Gastroesophageal sphincter (tissue), 4 donors: ENCODE measurements at places on chromosomes 6 and 20.
A peak's percentile ranks its signal among the peaks of the same experiment; 100 is the strongest.

DNA sequence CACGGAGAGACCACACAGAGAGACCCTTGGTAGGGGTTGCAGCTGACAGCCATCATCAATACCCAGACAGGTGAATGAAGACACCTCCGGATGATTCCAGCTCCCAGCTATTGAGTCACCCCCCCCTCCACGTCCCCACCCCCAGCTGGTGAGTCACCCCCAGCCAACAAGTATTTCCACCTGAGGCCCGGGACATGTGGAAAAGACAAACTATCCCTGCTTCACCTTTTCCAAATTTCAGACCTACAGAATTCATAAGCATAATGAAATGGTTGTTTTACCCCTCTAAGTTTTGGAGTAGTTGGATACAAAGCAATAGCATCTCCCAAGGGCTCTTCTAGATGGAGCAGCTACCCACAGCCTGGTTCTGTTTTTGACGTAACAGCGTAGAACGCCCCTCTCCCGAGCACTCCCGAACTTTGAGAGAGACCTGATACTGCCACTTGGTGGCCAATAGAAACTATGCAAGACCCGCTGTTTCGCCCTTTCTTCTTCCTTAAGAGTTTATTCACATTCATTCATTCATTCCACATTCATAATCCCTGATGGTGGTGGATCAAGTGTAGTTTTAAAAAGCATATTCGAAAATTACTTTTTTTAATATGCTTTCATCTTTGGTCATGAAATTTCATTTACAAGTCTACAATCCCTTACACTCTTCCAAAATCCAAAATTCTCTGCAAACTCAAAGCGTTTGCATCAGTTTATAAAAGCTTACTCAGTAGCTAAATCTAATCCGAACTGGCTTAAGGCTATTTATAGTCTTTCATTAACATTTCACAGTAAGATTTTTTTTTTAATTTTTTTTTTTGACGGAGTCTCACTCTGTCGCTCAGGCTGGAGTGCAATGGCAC, 15.1 kb upstream of the PPP1R16B start:
- ATAC-seq, result no peak

GRCh38 chr20:25066386-25066785, 8.4 kb upstream of the ACSS1 start:
- ATAC-seq, result no peak

DNA sequence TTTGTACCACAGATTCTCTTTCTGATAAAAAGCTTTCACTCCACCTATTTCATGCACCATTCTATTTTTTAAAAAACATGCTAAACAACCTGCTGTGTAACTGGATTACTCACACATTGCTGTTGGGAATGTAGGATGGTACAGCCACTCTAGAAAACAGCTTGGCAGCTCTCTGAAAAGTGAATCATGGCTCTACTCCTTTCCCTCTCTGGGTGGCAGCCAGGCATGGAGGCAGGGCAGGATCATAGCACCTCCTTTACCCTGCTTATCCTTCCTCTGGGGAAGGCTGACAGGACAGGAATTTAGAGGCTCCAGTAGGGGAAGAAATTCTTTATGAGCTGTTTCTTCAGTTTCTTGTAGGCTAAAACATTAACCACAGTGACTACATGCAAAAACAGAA, 6.7 kb upstream of the VNN2 start:
- ATAC-seq, result no peak

DNA sequence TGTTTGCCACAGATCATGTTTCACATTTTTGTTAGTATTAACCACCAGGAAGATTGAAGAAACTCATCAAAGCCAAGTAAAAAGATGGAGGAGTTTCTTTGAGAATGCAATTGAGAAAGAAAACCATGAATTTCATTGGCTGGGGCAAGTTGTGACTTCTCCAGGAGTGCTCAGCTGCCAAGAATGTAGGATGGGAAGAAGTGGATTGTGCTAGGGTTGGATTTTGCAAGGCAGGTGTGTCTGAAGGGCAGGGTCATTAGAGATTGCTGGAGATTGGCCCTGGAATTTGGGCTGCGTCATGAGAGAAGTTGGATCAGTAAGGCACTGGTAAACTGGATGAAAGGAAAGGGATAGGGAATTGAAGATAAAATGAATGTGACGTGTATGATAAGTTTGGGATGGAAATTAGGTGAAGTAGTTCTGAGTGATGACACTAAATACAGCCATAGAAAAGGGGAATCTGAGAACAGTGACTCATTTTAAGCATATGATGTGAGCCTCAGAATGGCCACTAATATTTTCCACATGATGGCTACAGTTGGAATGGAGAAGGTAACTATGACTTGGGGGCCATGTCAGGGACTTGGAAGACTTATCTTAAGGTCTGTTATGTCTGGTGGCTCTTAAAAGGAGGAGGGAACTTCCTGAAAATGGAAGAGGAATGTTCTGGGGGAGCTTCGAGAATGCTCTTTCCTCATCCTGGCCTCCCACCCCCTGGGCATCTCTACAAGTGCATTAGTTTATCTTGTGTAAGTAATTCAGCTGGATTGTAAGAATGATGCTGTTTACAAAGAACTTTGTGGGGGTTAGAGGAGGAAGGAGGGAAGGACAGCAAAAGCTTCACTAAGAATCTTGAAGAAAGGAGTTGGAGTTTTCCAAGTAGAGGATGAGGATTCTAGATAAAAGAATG, 27.8 kb upstream of the ERVFRD-1 start:
- ATAC-seq, result no peak

- no peak for ATAC-seq
These were observed 318.0 kb downstream of the GRIK2 start for GRCh38 chr6:101711518-101711917.

DNA sequence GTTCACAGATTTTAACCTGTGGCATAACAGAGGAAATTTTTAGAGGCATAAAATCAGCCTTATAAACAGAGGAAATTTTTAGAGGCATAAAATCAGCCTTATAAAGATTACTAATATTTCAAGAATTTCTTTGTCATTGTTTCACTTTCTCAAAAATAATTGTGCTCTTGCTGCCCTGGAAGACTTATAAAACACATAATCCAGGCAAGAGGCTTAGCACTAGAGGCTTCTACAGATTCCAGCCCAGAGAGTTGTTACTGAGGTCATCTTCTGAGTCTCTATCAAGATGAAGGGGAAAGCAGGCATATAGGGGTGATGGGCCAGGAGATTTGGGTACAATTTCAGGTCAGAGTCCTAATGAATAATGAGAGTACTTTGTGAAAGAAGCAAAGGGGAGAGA, 85.7 kb downstream of the RFPL4B start:
- ATAC-seq, result no peak

- no peak for ATAC-seq
These were observed 251.1 kb upstream of the SOX4 start for GRCh38 chr6:21342501-21342900.

DNA sequence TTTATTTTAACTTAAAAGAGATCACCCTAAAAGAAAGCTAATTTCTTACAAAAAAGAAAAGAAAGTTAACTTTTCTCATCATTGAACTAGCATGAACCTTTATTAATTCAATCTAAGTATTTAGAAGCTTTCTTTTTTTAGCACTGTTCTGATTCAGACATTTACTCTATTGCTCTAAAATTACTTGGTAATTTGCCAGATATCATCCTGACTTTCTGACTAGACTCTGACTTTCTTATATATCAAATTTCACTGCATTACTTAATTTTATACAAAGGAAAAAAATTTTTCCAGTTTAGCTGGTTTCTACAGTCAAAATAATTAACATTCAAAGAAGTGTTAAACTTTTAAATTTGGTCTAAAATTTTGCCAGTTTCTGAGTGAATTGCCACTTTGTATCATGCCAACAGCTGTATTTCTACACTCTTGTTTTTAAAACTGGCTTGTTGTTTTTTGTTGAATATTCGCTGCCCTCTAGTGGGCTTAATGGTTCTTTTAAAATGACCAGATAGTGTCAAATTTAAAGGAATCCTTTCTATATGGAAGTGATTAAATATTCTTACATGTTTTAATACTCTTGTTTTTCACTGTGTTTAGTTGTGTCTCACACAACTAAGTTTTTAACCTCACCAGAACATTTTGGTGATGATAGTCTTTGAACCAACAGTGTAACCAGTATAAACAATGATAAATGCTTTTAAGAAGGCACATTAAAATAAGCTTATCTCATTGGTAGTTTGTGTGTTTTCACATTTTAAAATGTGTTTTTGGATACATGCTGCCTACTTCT, 102.0 kb downstream of the POPDC3 start:
- ATAC-seq, result no peak

DNA sequence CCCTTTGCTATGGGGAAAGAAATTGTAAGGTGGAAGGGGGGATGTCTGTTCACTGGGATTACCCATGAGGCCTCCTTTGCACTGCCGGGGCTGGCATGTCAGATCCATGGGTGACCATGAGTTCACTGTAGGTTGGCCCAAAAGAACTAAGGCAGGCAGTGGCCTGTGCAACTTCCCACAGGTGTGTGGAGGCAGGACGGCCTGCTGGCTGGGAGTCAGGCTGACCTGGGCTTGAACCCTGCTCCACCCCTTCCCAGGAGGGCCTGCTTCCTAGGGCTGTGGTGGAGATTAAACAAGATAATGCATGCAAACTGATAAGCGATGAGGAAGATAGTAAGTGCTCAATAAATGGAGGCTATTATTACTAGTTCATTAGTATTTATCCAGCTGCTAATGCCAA, 163.0 kb downstream of the EYA2 start:
- no peak for ATAC-seq

DNA sequence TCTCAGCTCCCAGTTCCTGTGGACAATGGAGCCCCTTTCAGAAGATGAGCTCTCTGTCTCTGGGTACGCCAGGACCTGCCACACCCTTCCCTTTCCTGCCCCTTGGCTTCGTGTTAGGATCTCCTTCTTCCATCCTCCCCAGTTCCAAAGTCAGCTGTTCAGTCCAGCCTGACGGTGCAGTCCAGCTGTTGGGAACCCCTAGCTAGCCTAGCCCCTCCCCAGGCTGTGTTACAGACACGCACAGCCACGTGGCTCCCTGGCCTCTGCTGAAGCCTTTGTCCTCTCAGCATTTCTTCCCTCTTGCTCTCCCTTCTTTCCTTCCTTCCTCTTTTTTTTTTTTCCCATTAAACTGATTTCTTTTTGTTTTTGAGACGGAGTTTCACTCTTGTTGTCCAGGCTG, 12.4 kb upstream of the TFAP2C start:
- peak; percentile 63 for ATAC-seq

DNA sequence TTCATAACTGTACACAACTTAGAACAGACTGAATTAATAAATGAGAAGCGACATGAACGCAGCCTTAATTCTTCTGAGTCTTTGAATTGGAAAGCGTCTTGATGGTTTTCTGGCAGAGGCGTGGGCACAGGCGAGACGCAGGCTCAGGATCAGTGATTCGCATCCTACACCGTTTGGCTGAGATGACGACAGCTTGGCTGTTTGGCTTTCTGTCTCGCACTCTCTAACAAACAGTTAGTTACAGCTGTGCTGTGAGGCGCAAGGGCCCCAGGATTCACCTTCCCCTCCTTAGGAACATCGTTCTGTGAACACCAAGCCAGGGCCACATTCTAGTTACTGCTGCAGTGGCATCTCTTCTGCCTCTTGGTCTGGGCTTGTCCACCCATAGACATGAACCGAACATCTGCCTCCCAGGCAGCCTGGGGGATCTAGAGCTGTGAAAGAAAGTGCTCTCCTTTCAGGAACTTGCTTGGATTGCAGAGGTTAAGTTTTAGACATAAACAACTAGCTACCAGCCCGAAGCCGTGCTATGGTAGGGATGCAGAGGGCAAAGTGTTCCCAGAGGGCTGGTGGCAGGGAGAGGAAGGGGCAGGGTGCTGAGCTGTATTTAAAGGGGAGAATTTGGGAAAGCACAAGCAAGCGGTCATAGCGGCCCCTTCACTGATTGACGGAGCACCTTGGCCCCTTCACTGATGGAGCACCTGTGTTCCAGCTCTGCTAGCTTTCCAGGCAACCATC, 49.6 kb downstream of the TCP11 start:
- peak; percentile 35 for ATAC-seq

GRCh38 chr6:162887981-162888689, 160.4 kb downstream of the PACRG start:
- no peak for ATAC-seq

GRCh38 chr6:129673748-129674147, 36.2 kb downstream of the ARHGAP18 start:
- no peak for ATAC-seq

DNA sequence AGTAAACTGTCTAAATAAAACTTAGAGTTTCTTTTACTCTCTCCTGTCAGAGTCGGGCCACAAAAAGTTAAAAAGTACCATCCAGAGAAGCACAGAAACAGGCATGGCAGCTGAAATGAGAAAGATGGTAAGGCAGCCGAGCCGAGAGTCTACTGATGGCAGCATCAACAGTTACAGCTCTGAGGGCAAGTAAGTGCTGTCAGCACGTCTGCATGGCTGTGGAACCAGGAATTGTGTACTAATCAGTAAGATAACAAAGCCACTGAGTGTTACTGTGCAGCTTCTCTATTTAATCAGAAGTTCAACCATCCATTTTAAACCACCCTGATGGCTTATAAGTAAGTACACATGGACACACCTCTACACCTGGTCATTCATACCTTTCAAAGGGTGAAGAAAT, 231.3 kb upstream of the KCNQ5 start:
- no peak for ATAC-seq

GRCh38 chr6:84455511-84456029, 228.1 kb upstream of the CEP162 start:
- ATAC-seq, result no peak

DNA sequence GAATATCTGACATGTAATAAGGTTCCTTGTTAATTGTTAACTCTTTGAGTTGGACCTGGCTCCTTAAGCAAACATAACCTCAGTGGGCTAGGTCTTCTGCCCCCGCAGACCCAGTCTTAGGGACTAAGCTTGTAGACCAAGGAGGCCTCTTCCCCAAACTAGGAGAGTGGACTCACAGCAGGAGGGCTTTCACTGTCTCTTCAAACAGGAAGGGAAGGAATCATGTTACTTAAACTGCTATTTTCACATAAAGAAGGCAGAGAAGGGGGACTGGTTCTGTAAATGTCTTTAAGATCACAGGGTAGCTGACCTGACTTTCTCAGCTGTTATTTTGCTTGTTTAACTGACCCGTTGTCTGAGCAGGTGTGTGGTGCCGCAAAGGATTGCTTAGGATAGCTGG, 34.9 kb upstream of the PRDM1 start:
- no peak for ATAC-seq

- no peak for ATAC-seq
These were observed 601.9 kb downstream of the HTR1B start for GRCh38 chr6:76861403-76861802.
